Neural cell (in vitro differentiated cells): ENCODE measurements at places on chromosomes 2 and 18. TPM values are rescaled to one million over a fixed set of nuclear protein-coding genes. Genes with fewer than 3 reads are reported as not detected.

The PUM2 gene
- 36.1 and 37.0 TPM in 2 replicates for polyA plus RNA-seq

The LAMA3 gene
- 2.2 and 3.4 TPM in 2 replicates for polyA plus RNA-seq

The SFT2D3 gene
- polyA plus RNA-seq = 6.2 and 6.9 TPM in 2 replicates

The MATN3 gene
- 0.60 and 0.90 TPM in 2 replicates for polyA plus RNA-seq

The STRADB gene
- polyA plus RNA-seq = 74.8 and 76.1 TPM in 2 replicates

The DOK1 gene
- polyA plus RNA-seq = 0.30 and 0.79 TPM in 2 replicates

The TOGARAM2 gene
- polyA plus RNA-seq = 0.10 and 0.24 TPM in 2 replicates

The PCARE gene
- not detected in 2 replicates for polyA plus RNA-seq

The IL36A gene
- not detected in 2 replicates for polyA plus RNA-seq

The CPO gene
- polyA plus RNA-seq = 0.60 and 1.2 TPM in 2 replicates
